ENCODE measurements at places on chromosomes 5 and 9. TPM values are rescaled to one million over a fixed set of nuclear protein-coding genes. Genes with fewer than 3 reads are reported as not detected.

The MARCHF11 gene
- total RNA-seq = not detected

The EGFL7 gene
- 0.41 TPM for total RNA-seq

The ATP6V1G1 gene
- 101 TPM for total RNA-seq

The PLAC8L1 gene
- total RNA-seq = not detected

The ADAMTS6 gene
- 2.2 TPM for total RNA-seq

The RETREG1 gene
- total RNA-seq = 48.6 TPM

The PRKACG gene
- not detected for total RNA-seq

The SPATA31D4 gene
- total RNA-seq = not detected

The DOCK8 gene
- total RNA-seq = 318 TPM

The CAMK4 gene
- 131 TPM for total RNA-seq

The DEPDC1B gene
- total RNA-seq = 32.4 TPM

The DRD1 gene
- not detected for total RNA-seq

The TMEFF1 gene
- not detected for total RNA-seq

The EIF4EBP3 gene
- 15.4 TPM for total RNA-seq

The ZDHHC11 gene
- 8.7 TPM for total RNA-seq

The PALM2AKAP2 gene
- total RNA-seq = not detected

The PCDHAC2 gene
- not detected for total RNA-seq

The PCDHGB7 gene
- 0.08 TPM for total RNA-seq

The NR4A3 gene
- 0.24 TPM for total RNA-seq

The ZNF454 gene
- not detected for total RNA-seq

The GMCL2 gene
- total RNA-seq = not detected

The INSL4 gene
- total RNA-seq = not detected

The GPR21 gene
- 1.3 TPM for total RNA-seq

The CD180 gene
- 0.65 TPM for total RNA-seq

The DTWD2 gene
- 2.5 TPM for total RNA-seq

The F2RL1 gene
- total RNA-seq = 2.0 TPM

The RHOBTB3 gene
- total RNA-seq = 0.71 TPM

The CNTNAP3 gene
- not detected for total RNA-seq

The MPDZ gene
- total RNA-seq = not detected

The LMX1B gene
- not detected for total RNA-seq

The DPYSL3 gene
- total RNA-seq = not detected

The ADGRV1 gene
- total RNA-seq = not detected

The ITGA1 gene
- 0.93 TPM for total RNA-seq

The CDKN2B gene
- 4.9 TPM for total RNA-seq

The MVB12B gene
- 1.4 TPM for total RNA-seq

The MCTP1 gene
- total RNA-seq = not detected

The WDR31 gene
- 0.96 TPM for total RNA-seq

The CYSRT1 gene
- 0.40 TPM for total RNA-seq

The AFAP1L1 gene
- 0.05 TPM for total RNA-seq

The SLC45A2 gene
- not detected for total RNA-seq

The N4BP3 gene
- 3.8 TPM for total RNA-seq

The FOXD4L5 gene
- 0.18 TPM for total RNA-seq

The LCN1 gene
- total RNA-seq = not detected

The DNAI1 gene
- not detected for total RNA-seq

The RANBP6 gene
- 23.1 TPM for total RNA-seq

The NMUR2 gene
- not detected for total RNA-seq

The ATOX1 gene
- 41.9 TPM for total RNA-seq

The PNPLA7 gene
- 7.0 TPM for total RNA-seq

The PDE6A gene
- total RNA-seq = not detected

The ROR2 gene
- 0.07 TPM for total RNA-seq

The ASTN2 gene
- total RNA-seq = 3.2 TPM

The CATSPER3 gene
- 0.67 TPM for total RNA-seq

The PCDHA1 gene
- not detected for total RNA-seq

The IL12B gene
- not detected for total RNA-seq

The ALDH1A1 gene
- not detected for total RNA-seq

The ZNF354C gene
- total RNA-seq = 7.1 TPM

Data from activated naive CD4-positive, alpha-beta T cell treated with anti-CD3 and anti-CD28 coated beads, Interleukin-2, amount 10 ng/mL, durations not matched to agents 5 hours and 36 hours (primary cell).